NCI-H2081 (cell line): ENCODE measurements at places on chromosomes 7 and 10.

DNA sequence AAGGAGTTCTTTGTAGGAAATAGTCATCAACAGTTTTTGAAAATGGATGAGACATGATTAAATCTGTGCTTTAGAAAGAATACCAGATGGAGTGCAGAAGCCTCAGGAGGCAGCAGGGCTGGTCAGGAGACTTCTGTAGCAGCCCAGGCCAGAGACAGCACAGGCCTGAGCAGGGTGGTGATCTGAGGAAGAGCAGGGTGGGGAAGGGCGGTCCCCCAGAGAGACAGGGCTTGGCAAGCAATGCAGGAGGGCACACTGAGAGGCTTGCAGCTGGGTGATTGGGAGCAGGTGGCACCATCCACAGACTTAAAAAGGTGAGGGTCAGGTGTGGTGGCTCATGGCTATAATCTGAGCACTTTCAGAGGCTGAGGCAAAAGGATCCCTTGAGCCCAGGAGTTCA, 4.3 kb upstream of the SMKR1 start:
- DNase-seq, result no peak

DNA sequence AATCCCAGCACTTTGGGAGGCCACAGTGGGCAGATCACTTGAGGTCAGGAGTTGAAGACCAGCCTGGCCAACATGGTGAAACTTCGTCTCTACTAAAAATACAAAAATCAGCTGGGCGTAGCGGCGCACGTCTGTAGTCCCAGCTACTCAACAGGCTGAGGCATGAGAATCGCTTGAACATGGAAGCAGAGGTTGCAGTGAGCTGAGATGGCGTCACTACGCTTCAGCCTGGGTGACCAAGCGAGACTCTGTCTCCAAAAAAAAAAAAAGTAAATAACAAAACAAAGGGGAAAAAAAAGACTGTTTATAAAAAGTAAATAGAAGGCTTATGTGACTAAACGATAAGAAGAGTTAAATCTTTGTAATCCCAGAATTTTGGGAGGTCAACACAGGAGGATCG, 15.0 kb upstream of the DNMBP start:
- DNase-seq, result no peak

GRCh38 chr7:155862123-155862892, 50.0 kb upstream of the SHH start:
- no peak for DNase-seq

DNA sequence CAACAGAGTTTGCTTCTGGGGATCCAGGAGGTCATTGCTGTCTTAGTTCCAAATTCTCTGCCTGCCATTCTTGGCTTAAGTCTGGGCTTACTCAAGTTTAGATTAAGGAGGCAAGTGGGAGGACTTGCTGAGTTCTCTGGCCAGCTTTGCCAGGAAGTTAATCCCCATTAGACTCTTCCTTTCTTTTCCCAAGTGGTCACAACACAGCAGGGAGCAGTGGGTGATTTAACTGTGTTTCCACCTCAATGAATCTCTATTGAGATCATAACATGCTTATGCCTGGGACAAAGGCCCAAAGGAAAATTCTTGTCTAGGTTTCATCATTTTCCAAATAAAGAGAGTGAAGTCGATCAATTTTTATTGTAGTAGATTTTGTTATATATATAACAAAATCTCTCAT, 1159.6 kb downstream of the SORCS3 start:
- no peak for DNase-seq
